Fibroblast of skin of right quadriceps (primary cell): ENCODE measurements at places on chromosomes 1 and 21.

- no peak for DNase-seq
These were observed 146.1 kb downstream of the SPATA46 start for GRCh38 chr1:162230517-162230916.

GRCh38 chr1:248406721-248407692, 4.2 kb downstream of the OR2T1 start:
- no peak for DNase-seq

GRCh38 chr1:115400891-115401290, 62.8 kb upstream of the NGF start:
- no peak for DNase-seq

- DNase-seq: peak; percentile 23
These were observed 325.8 kb downstream of the SMYD3 start for GRCh38 chr1:246181241-246181640.

- peak; percentile 89 for DNase-seq
These were observed at the start of gene INPP5B for GRCh38 chr1:37946703-37947360. TSS of gene INPP5B (minus strand) at chr1:37947053. CDS start at chr1:37946308, 745 bp downstream.

- DNase-seq: peak; percentile 55
These were observed 58.4 kb upstream of the COL6A1 start for GRCh38 chr21:45923146-45923545.

- no peak for DNase-seq
These were observed 208.4 kb downstream of the ROR1 start for GRCh38 chr1:63982201-63982600.

- DNase-seq: no peak
These were observed 26.7 kb upstream of the C8B start for GRCh38 chr1:56992318-56993125.
